ENCODE measurements at places on chromosomes 1 and 21.

- no peak for DNase-seq
These were observed 4.9 kb downstream of the TEX38 start for GRCh38 chr1:46676531-46676930.

DNA sequence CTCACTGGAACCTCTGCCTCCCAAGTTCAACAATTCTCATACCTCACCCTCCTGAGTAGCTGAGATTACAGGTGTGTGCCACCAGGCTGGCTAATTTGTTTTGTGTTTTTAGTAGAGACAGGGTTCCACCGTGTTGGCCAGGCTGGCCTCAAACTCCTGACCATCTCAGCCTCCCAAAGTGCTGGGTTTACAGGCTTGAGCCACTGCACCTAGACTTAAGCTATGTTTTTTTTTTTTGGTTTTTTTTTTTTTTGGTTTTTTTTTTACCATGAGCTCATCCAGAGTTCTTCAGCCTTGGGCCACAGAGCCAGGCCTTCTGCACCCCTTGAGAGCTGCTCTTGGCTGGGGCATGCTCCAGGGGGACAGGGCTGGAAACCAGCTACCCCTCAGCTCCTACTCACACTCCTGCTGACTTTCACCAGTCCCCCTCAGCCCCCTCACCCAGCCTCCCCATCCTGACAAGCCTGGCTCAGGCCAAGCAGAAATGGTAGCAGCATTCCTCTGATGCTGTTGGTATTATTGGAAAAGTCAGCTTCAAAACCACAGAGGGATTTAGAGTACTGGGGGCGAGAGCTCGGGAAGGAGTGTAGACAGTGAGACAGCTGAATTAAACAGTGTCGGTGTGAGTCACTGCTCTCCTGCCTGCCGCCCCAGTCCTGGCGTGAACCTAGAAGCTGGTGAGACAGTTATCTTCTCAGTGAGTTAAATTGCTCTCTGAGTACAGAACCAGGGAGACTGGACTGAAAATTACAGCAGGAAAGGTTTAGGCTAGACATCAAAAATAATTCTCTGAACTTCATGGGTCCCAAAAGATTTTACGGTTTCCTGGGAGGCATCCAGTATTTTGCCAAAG lies 63.7 kb downstream of the NAV1 start:
- DNase-seq, result no peak

- no peak for DNase-seq
These were observed 93.8 kb upstream of the AKT3 start for GRCh38 chr1:243943671-243944428.

DNA sequence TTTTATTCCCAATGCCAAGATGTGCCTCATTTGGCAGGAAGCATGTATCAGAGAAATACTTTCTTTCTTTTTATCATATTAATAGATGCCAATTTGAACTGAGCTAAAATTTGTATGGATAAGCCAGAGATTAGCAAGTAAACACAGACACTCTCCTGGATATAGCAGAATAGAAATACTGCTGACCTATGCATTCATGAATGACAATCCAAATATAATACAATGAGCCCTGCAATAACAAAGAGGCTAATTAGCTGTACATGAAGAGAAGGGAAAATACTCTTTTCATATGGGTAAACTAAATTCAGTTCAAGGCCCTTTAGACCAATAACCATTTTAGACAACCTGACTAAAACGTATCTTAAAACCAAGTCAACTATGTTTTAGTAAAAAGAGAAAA lies 388.1 kb upstream of the NR5A2 start:
- no peak for DNase-seq

DNA sequence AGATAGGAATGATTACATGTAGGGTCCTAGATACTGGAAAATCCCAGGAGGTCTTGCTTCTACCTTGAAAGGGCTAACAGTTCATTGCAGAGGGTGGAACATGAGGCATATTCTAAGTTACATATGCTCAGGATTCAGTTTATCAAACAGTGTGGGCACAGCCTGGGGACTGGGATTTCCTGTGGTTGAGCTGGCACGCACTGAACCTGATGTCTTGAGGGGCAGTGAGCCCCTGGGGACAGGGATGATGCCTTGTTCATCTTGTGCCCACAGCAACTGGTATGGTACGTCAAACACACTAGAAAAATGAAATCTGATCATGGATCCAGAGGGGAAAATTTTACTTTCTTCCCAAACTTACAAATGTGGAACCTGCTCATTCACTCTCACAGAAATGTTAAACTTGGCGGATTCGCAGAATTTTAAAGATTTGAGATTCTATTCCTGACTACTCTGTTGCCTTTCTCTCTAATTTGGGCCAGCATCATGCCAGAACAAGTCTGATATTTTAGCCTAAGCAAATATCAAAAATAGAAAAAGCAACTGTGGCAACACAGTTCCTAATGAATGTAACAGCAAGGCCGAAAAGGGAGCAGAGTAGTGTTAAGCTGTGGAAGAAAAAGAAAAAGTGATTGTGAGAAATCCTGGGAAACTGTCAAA lies 68.2 kb upstream of the COL24A1 start:
- no peak for DNase-seq

DNA sequence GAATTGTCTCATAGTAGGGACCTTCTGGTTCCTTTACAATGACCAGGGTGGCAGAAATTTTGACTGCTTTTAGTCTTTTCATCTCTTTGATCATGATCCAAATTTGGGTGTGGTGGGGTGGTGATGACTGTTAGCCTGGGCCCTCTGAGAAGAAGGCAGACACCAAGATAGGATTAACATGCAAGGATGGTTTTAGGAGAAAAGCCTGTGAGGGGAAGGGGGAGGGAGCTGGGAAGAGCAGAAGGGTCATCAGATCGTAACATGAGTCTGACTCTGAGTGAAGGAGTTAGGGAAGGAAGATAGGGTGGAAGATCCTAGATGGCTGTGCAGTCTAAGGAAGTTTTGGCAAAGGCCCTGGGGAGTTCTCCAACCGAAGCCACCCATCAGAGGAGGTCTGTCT lies 28.5 kb upstream of the CAMSAP2 start:
- DNase-seq, result no peak

DNA sequence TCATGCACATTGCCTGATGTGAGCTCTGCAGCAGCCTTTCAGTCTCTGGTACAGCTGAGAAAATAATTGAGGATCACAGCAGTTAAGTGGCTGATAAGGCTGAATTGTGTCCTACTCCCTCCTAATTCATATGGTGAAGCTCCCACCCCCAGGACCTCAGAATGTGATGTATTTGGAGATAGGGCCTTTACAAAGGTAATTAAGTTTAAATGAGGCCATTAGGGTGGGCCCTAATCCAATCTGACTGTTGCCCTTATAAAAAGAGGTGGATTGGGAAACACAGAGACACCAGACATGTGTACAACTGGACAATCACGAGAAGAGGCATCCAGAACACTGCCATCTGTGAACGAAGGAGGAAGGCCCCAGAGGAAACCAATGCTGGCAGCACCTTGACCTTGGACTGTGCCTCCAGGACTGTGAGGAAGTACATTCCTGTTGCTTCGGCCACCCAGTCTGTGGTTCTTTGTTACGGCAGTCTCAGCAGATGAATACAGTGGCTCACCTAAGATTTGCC lies 148.1 kb downstream of the TRABD2B start:
- no peak for DNase-seq

DNA sequence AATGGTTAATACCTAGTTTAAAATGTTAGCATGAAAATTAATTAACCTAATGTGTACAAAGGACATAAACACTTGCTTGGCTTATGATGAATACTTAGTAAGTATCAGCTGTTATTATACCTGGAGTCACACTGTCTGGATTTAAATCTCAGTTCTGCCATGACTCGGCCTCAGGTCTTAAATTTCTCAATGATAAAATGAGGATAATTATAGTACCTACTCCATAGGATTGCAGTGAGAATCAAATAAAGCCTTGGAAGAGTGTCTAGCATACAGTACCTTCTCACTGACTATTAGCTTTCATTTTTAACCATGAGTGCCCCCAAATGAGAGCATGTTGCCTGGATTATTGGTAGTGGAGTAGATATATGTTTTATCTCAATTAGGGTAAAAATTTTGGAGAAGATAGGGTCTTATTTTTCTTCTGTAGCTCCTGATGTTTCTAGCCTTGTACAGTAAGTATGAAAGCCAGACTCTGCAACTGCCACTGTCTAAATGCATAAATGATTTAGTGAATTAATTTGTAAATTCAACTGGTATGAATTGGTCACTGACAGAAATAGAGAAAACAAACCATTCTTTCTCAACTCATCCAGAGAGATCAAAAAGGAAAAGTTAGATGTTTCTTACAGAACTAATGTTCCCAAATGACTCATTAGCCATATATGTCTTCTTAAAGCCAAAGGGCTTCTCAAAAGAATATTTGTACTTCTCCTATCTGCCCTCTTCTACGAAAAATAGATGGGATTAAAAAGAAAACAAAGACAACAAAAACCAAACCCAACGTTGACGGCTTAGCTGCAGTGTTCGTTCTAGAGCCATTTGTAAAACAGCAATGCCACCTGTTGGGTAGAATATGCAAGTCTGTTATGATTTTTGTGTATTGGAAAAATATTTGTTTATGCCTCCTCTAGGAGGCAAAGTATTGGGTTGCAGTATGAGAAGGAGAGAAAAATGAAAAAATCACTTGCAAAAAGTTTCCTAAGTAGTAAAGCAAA lies 53.8 kb upstream of the MROH9 start:
- no peak for DNase-seq

GRCh38 chr1:46503421-46503820 lies 13.8 kb downstream of the DMBX1 start:
- no peak for DNase-seq

DNA sequence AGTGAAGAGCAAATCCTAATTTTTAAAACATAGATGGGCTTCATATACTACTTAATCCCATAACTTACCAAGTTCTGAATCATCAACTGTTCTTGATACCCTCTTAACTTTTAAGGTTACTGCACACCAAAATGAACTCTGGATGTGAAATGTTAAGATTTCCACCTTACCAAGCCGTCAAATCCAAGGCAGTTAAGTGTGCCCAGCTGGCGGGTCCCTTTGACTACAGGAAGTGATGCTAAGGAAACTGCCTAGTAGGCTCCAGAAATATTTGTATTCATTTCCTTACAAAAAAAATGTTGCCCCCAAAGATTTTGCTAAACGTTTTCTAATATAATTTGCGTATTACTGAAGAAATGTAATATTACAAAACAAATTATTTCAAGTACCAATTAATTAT lies 10.7 kb downstream of the NRIP1 start:
- no peak for DNase-seq

- DNase-seq, result no peak
These were observed 93.2 kb upstream of the AJAP1 start for GRCh38 chr1:4561205-4561604.

DNA sequence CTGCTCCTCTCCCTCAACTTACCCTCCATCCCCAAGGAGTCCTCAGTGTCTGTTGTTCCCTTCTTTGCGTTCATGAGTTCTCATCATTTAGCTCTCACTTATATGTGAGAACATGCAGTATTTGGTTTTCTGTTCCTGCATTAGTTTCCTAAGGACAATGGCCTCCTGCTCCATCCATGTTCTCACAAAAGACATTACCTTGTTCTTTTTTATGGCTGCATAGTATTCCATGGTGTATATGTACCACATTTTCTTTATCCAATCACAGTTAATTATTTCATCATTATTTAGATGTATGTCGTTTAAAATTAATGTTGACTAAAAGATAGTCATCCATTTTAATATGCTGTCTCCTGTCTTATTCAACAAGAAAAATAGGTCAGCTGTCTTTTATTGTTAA lies 134.1 kb downstream of the CRB1 start:
- no peak for DNase-seq

- no peak for DNase-seq
These were observed 23.4 kb upstream of the IRF2BP2 start for GRCh38 chr1:234633246-234634003.

DNA sequence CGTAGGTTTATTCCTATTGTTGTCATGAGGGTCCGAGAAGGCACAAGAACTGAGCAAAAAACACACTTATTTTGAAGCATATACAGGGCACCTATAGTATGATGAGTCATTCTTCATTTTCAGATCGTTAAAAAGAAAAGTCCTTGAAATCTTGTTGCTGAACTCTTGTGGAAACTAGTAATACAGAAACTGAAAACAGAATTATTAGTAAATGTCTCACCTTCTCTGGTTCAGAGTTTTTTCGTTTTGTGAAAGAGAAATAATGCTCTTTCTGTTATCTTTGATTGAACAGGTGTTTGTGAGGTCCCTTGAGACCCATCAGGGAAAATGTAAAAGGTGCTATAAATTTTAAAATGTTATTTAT lies 102.0 kb upstream of the COA6 start:
- no peak for DNase-seq

- no peak for DNase-seq
These were observed 433 bp upstream of the DMBX1 start for GRCh38 chr1:46489169-46489637.

- DNase-seq, result no peak
These were observed 52.8 kb upstream of the TBX15 start for GRCh38 chr1:119040906-119041305.

GRCh38 chr1:45952072-45952471 lies 148.7 kb downstream of the MAST2 start:
- no peak for DNase-seq

- DNase-seq, result no peak
These were observed 1.7 kb upstream of the HLX start for GRCh38 chr1:220877377-220878095.

- no peak for DNase-seq
These were observed 84.7 kb downstream of the LHX9 start for GRCh38 chr1:198001776-198002408.

DNA sequence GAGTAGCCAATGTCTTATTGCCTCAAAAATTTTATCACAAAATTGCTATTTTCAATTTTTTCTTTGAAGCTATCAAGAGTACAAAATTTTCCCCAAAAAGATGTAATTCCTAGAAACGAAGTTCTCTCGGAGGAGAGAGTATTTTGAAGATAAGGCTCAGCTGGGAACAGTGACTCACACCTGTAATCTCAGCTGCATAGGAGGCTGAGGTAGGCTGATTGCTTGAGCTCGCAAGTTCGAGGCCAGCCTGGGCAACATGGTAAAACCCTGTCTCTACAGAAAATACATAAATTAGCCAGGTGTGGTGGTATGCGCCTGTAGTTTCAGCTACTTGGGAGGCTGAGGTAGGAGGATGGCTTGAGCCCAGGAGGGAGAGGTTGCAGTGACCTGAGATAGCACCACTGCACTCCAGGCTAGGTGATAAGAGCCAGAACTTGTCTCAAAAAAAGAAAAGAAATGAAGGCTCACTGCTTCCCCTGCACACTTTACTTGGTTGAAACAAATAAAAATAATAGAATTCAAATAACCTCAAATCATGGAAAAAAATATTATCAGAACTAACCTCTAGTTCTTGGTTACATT lies 22.2 kb downstream of the TUT4 start:
- DNase-seq, result no peak

DNA sequence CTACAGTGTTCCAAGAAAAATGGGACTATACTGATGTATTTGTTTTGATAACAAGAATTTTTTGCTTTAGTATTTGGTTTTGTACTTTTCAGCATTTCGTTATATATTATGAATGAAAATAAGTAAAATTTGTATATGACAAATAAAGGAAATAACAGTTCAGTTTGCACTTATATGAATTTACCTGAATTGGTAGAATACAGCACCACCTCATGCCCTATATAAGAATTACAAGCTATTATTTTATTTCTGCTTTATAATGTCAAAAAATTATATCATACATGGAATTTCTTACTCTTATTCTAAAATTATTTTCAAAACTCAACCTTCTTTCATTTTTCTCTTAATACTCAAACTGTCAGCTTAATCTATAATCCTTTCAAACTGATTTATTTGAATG lies 14.6 kb downstream of the EFCAB7 start:
- no peak for DNase-seq

Data from activated CD4-positive, CD25-positive, alpha-beta regulatory T cell (primary cell).